Urinary bladder (tissue), 4 donors: ENCODE measurements at places on chromosomes 16 and 17. TPM values are rescaled to one million over a fixed set of nuclear protein-coding genes. Genes with fewer than 3 reads are reported as not detected.
A peak's percentile ranks its signal among the peaks of the same experiment; 100 is the strongest.

The MNT gene
- 7.5 TPM for total RNA-seq

DNA sequence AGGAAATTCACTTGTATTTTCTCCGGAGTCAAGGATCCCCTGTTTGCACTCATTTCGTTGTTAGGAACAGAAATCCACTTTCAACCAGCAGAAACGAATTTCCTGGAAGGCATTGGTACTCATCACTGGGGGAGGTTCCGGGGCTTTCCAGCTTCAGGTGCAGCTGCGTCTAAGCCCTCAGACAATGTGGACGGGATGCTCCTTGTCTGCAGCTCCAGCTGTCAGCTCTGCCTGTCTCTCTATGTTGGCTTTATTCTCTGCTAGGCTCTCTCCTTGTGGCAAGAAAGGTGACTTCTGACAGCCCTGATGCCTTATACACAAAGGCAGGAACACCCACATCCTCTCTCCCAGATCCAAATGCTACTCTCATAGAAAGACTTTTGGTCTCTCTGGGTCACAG, 183.9 kb upstream of the HSBP1 start:
- no peak for DNase-seq

DNA sequence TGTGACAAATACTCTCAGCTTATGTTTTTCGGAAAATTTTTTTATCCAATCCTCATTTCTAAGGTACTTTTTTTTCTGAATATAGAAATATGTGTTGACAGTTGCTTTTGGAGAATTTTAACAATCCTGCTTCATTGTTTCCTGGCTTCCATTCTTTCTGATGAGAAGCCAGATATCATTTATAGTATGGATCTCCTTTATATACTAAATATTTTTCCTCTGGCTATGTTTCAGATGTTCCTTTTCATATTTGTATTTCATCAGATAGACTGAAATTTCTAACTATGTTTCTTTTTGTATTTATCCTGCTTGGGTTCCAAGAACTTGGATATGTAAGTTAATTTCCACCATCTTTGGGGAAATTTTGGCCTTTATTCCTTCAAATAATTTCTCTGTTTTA, 138.9 kb upstream of the CDH11 start:
- no peak for DNase-seq

DNA sequence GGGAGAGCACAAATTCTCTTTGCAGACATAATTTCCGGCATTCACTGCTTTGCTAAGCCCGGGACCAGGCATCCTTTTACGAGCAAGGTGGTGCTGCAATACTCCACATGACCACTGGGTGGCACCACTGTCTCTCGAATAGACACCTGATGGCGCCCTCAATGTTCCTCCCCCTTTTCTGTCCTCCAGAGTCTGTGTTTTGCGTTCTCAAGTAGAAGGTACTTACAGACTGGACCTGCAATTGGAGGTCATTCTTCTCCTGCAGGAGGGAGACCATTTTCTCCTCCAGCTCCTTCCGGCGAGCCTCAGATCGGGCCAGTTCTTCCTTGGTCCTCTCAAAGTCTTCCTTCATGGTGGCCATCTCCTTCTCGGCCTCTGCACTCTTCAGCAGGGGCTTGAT, 45.2 kb downstream of the MYH13 start:
- peak; percentile 33 for DNase-seq

DNA sequence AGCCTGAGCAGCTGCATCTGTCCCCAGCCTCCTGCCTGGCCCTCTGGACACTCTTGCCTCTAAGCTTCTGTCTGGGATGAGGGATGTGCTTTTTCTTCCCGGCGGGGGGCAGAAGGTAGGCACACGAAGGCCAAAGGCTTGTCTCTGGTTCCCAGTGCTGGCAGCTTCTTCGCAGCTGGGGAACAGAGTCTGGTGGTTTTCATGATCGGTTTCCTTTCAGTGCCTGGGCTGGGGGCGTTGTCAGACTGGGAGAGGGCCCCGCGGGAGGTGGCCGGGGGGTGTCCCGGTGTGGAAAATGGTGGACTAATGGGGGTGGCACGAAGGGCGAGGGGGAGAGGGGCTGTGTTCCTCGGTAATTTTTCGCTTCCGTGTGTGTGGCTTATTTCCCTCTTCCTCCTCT, 988 bp downstream of the RAP1GAP2 start:
- no peak for DNase-seq

DNA sequence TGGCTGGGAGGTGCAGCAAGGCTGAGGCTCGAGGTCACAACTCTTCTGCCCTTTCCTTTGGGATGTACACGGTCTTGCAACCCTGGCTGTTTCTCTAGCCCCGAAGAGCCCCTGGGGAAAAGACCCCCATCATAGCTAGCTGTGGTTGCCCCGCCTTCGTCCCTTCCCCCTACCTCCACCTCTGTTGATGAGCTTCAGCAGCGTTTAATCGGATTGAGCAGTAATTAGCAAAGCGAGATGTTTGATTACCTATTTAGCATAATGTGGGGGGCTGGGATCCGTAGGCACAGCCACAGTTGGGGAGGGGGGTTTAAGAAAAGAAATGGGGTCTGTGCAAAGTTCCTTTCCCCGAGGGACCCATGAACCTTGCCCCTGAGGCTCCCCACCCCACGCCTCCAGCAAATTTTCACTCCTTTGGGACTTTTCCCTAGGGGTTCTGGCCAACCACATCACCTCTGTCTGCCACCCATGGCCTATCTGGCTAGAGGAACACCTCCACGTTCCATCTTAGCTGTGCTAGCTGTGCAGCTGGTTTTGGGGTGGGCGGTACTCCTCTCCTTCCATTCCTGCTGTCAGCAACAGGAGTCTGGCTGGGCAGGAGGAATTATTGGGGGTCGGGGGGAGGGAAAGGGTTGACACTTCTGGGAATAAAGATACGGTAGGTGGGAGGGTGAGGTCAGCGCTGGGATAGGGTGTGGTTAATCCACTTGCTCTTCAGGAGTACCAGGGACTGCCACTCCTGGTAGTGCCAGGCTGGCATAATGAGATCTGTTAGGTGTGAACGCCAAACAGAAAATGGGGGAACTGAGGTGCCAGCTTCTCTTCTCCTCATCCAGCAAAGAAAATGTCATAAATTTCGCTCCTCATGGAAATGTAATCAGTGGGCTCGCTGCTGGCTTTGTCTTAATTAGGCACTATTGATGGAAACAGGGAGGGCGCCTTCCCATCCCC, 1.3 kb upstream of the DNAH2 start:
- DNase-seq = no peak
